ENCODE measurements at places on chromosomes 3 and 15.

DNA sequence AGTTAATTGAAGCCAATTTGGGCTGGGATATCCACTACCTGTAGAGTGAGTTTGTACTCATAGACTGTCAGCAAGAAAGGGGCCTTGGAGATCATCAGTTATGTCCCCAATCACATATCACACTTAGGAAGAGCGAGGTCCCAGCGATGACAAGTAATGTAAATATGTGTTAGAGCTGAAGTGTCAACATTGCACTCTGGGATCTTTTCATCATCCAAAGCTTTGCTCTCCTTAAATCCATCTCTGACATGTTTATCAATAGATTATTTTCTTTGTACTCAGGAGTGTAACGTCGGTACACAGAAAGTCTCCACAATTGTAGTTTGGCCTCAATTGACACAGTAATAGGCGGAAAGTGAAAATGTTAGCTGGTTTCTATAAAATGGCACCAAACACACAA lies 113.7 kb upstream of the TPRG1 start:
- DNase-seq, result no peak

- DNase-seq, result no peak
Measured at GRCh38 chr15:100729461-100729860, 127.1 kb downstream of the ASB7 start.

DNA sequence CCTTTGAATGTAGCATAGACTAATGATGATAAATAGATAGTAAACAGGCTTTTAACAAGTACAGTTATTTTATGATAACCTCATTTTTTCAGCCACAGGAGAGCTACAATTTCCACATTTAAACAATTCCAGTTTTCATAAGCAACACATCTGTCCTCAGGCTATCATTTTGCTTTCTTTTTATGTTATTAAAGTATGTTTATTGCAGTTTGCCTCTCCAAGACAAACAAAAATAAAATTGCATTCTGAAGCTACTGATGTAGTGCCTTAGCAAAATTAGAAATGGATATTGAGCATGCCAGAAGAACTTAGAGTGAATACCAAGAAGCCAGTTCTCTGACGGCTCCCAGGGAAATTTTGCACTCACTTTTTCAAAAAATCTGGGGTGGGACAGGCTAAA lies 140.6 kb upstream of the ABHD17C start:
- no peak for DNase-seq

- DNase-seq, result no peak
Measured at GRCh38 chr3:127999509-128000106, 52.6 kb upstream of the SEC61A1 start.

GRCh38 chr3:119562307-119562961 lies 3.0 kb upstream of the CD80 start:
- peak; percentile 37 for DNase-seq

DNA sequence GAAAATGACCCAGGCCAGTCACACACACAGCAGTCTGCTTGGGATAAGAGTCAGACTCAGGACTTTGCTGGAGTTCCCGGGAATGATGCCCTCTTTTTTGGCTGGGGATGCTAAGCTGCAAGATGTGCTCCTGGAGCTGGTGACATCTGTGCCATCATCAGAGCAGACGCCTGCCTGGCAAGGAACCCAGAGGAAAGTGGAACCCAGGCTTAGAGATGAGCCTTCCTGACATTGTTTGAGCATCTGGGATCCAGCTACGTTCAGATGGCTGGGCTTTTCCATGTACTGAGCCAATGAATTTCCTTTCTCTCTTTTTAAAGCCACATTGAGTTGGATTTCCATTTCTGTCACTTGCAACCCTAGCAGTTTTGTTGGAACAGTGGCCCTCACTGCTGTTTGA lies 53.3 kb downstream of the EBLN2 start:
- DNase-seq, result no peak

- no peak for DNase-seq
Measured at GRCh38 chr15:45009046-45009445, 13.9 kb upstream of the SORD start.

DNA sequence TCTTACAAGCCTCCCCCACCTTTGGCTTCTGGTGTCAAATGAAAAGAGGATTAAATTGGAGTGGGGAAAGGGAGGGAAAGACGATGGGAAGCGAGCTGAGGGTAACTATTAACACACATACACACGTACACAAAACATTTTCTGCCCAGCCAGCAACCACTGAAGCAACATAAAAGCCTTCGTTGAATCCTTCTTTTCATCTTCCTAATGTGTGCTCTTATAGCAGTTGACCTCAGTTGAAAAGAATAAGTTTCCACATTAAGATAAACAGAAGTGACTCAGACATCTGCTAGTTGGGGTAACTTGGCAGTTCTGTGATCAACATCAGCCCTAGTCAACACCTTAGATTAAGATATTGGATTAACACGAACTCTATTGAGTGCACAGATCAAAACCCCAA lies 558.5 kb downstream of the MECOM start:
- no peak for DNase-seq

- no peak for DNase-seq
Measured at GRCh38 chr15:51094606-51095569, at the start of gene TNFAIP8L3. Gene TNFAIP8L3, minus strand, starts transcription at chr15:51094906. Its CDS starts 311 bp downstream, at chr15:51094595.

GRCh38 chr3:51735039-51735438 lies 28.2 kb downstream of the GRM2 start:
- no peak for DNase-seq

GRCh38 chr3:43461345-43461744 lies 160.5 kb downstream of the ANO10 start:
- DNase-seq, result no peak

DNA sequence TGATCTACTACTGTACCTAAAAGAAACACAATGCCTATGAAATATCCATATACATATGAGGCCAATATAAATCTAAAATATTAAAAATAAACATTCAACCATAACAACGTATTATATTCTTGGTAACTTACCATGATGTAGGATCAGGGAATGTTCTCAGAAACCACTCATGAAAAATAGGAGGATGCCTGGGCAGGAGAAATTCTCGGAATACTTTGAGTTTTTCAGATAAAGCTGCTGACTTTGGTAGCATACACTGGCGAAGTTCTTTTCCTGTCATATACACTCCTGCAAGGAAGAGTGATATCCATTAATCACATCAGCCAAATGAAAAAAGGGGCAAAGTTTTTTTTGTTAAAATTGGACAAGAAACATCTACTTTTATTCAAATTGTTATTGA lies 11.3 kb upstream of the XRN1 start:
- DNase-seq, result no peak

DNA sequence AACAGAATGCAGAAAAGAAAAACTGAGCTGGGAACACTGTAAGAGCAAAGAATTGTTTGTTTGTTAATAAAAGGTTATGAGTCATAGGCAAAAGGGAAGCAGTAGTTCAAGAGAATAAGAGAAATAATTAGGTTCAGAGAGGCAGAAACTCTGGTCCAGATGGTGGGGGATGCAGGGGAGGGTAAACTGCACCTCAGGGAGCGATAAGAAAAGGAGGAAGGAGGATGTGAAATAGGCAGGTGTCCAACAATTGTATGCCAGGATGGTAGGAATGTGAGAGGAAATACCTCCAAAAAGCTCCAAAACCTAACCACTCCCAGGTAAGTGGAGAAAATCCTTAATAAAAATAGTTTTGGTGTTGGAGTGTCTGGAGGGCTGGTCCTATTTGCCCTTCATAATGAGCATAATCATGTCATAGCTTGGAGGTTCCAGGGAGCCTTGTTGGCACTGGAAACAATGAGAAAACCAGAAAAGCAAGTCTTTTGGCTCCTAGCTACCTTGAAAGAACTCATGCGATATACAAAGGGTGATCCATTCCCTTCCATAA lies 405.4 kb upstream of the TBL1XR1 start:
- DNase-seq, result no peak

DNA sequence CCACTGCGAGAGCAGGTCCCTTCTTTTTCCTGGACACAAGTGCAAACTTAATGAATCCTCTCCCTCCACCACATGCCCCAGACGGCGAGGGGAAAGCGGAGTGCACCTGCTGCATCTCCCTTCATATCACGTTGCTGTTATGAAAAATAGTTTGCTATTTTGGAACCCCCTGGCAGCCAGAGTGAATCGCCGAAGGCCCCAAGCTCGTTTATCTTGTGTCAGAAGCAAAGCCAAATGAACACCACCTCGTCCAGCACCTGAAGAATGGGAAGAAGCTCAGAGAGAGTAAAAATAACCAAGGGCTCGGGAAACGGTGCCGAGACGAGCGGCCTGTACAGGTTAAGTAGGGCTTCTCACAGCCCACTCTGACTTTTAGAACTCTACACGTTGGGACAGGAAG lies 394.6 kb upstream of the RORA start:
- no peak for DNase-seq

- no peak for DNase-seq
Measured at GRCh38 chr3:195137638-195138588, 133.0 kb downstream of the XXYLT1 start.

Data from central memory CD8-positive, alpha-beta T cell (primary cell).